NCI-H524 treated with DMSO at 0.1 percent for 48 hours (cell line): ENCODE measurements at places on chromosomes 11 and 22.

- DNase-seq = no peak
Measured at GRCh38 chr11:1837171-1838076, 1.4 kb upstream of the TNNI2 start.

DNA sequence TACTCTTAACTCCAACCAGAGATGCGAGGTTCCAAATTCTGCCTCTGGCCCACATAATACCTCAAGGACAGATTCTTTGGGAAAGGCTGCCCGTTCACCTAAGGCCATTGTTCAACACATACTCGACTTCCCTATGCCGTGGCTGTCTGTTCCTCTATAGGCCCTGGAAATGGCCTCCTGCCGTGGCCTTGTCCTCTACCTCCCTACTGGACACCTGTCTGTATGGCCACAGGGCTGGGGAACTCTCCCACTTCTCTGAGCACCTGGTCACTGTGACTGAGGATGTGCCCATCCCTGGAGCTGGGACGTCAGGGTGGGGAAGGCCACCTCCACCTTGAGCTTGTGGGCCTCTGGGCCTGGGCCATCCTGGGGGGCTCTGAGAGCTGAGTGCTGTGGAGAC, 340.5 kb upstream of the B3GAT1 start:
- no peak for DNase-seq

DNA sequence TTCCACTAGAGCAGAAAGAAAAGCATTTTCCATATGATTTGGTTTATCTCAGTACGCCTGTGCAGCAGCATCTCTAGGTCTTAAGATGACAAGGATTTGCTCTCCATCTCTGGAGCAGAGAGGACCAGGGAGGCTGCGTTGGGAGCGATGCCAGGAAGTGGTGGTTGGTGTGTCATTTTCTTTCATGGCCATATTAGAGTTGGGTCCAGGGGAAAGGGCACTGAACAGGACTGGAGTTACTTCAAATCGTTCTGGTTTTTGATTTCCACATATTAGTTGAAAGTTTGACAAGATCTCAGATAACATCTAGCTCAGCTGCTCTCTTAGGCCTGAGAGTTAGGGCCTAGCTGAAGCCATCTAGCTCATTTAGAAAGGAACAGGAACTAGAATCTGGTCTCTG, 157.7 kb downstream of the ADAMTS15 start:
- no peak for DNase-seq

DNA sequence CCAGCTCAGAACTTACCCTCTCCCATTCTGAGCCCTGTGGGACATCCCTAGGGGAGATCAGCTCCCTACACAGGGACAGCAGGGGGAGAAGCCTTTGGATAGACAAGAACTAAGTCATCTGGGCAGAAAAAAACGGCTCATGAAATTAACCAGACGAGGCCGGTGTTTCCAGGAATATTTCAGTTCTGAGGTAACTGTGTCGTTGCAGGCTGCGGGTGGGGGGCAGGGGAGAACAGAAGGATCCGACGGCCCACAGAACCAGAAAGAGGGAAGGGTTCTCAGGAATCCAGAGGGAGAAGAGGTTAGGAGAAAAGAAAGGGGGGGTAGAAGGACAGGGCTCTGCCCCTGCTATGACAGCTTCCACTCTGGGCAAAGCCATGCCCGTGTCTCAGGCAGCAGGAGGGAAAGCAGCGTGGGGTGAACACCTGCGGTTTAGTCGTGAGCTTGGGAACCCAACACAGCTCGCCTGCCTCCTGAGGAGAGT, 3.6 kb downstream of the CLCF1 start:
- DNase-seq = no peak

DNA sequence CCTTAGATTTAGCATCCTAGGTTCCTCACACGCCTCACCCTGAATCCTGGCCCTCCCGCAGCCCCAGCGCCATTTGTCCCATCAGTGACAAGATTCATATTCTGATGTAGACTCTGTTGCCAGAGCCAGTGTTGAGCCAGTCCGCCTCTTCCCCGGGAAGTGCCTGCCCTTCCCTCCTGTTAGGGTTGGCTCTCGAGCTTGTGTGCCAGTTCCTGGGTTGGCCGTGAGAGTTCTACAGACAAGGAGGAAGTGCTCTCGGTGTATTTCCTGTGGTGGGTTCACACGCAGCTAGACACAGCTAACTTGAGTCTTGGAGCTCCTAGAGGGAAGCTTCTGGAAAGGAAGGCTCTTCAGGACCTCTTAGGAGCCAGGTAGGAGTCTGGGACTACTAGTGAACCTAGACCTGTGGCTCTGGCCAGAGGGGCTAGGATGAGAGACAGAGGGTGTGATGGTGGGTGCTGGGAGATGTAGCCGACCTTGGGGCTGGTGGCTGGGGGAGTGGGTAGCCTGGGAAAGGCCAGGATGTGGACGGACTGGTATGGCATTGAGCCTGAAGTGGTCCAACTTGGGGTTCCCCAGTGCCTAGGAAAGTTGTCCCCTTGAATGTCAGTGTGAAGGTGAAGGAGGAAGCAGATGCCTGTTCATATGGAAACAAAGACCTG, at the start of gene IL18BP:
Gene IL18BP, plus strand, starts transcription at position 261 of the 662 bp plus-strand sequence. CDS start 1,076 bp downstream, outside the sequence.
- DNase-seq = no peak

DNA sequence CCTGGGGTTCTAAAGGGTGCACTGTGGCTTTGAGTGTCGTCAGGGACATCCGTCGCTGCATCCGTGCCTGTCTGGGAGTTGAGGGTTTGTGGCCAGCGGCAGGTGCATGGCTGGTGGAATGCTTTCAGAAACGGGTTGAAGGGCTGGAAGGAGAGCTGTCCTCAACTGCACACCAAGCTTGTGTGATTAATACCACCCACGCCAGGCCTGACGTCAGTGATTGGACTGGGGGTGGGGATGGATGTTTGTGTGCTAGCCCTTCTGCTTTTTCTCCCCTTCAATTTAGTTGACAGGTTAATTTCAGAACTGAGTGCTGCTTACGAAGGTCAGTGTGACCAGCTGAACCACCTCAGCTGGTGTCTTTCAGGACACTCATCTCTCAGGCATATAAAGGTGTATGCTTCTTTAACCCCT, 3.2 kb upstream of the GAB2 start:
- no peak for DNase-seq

GRCh38 chr22:37301144-37301830, 19.0 kb downstream of the CYTH4 start:
- DNase-seq = no peak

GRCh38 chr22:40213478-40213877, 35.8 kb downstream of the TNRC6B start:
- DNase-seq = no peak

- DNase-seq = no peak
Measured at GRCh38 chr11:114330373-114330772, 34.2 kb downstream of the NNMT start.

DNA sequence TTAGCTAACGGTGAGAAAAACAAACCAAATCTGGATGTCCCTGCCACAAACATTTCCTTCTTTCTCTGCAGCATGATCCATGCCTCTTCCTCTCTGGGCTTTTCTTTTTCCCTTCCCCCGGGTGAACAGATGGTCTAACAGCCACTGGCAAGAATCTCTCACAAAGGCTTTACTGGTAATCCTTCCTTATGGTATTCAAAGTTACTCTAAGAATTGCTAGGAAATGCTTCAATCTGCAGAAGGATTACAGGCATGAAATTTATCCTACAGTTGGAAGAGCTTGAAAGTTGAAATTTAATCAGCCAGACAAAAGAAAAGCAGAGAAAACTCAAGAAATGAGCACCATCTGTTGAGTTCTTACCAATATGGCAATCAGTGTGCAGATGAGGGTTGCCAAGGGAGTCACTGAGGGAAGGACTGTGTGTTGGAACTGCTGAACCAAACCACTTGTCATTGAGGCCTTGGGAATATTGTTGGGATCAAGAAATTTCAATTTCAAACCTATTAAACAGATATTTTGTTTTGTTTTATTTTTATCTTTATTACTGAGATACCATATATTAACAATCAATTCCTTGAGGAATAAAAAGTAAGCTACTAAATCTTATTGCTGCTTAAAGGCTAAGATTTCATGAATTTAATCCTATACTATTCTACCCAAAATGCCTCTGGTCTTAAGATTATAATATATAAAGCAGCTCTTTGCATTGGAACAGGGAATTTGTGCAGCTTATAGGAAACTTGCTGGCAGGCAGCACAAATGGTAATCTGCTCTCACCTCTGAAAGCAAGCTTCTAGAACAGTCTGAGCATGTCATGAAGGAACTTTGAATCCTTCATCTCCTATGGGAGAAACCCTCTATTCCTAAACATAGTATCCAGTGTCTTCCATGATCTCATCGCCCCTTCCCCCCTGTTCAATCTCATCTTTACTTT, 29.7 kb upstream of the NDUFC2 start:
- peak; percentile 95 for DNase-seq

DNA sequence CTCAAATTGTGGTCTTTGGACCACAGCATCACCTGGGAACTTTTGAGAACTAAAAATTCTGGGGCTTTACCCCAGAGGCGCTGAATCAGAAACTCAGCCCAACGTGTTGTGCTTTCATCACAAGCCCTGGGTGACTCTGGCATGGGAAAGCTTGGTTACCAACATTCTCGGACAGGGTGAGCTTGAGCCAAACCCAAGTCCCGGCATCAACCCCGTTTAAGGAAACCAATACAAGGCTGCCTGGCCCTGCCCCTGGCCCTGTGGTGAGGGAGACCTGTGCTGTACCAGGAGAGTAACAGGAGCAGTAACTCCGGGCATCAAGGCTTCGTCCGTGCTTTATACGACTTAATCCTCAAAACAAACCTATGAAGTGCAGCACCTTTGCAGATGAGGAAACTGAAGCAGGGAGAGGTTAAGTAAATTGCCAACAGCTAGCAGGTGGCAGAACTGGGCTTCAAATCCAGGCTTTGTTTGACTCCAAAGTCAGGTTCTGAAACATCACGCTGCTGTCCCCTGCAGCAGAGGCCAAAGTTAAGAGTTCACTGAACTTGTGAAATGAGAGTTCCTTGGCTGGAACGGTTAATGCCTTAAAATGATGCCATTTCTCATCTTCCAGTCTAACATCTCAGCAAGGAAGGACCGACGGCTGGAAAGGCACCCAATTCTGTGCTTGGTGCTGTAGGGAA, 64.1 kb upstream of the BID start:
- no peak for DNase-seq
